ENCODE measurements at places on chromosomes 3 and 15.
A peak's percentile ranks its signal among the peaks of the same experiment; 100 is the strongest.

DNA sequence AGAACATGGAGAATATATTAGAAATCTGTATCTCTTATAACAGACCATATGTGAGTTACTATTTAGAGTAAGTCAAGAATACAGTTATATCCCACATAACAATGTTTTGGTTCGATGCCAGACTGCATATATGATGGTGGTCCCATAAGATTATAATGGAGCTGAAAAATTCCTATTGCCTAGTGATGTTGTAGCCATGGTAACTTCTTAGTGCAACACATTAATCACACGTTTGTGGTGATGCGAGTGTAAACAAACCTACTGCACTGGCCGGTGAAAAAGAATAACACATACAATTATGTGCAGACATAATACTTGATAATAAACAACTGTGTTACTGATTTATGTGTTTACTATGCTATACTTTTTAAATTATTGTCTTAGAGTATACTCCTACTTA, 69.8 kb upstream of the MNS1 start:
- no peak for DNase-seq

- no peak for DNase-seq
Measured at GRCh38 chr3:64240396-64240795, 15.1 kb upstream of the PRICKLE2 start.

DNA sequence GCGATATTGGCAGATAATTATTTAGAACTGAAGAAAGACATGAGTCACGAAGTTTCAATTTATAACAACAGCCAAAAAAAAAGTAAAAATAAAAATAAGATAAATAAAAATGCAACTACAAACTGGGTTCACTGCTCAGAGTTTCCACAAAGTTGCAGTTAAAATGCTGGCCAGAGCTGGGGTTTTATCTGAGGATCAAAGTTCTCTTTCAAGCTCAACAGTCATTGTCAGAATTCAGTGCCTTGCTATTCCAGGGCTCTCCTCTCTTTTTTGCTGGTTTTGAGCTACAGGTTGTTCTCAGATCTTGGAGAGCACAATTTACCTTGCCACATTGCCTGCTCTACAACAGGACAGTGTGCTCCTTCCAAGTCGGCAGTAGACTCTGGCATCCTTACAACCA, 60.1 kb downstream of the PYDC2 start:
- no peak for DNase-seq

DNA sequence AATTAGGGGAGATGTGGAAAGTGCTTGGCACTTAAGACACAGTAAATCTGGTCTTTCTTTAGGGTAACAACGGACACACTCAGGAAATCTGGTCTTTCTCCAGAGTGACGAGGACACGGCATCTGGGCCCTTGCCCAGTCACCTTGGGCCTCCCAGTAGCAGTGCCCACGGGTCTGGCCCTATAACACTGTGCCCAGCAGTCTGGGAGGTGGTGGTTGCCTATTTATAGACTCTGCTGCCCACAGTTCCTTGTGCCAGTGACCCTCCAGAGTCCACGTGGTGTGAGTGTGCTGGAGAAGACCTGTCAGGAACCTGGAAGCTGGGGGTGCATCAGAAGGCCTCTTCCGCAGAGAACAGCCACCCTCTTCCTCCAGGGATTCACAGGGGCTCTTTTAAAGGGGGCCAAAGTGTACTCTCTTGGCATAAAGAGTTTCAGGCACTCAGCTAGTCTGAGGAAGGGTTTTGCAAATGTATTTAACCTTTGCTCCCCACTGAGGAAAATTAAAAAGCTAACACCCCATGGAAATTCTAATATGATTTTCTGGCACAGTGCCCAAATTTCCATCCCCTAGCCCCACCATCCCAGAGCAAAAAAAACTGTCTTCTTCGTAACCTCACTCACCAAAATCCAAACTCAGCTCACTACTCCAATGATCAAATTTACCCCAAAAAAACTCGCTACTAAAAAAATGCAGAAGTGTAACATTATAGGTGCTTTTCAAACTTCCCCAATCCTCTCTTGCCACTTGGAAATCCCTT, 15.4 kb downstream of the WNT5A start:
- DNase-seq, result no peak

DNA sequence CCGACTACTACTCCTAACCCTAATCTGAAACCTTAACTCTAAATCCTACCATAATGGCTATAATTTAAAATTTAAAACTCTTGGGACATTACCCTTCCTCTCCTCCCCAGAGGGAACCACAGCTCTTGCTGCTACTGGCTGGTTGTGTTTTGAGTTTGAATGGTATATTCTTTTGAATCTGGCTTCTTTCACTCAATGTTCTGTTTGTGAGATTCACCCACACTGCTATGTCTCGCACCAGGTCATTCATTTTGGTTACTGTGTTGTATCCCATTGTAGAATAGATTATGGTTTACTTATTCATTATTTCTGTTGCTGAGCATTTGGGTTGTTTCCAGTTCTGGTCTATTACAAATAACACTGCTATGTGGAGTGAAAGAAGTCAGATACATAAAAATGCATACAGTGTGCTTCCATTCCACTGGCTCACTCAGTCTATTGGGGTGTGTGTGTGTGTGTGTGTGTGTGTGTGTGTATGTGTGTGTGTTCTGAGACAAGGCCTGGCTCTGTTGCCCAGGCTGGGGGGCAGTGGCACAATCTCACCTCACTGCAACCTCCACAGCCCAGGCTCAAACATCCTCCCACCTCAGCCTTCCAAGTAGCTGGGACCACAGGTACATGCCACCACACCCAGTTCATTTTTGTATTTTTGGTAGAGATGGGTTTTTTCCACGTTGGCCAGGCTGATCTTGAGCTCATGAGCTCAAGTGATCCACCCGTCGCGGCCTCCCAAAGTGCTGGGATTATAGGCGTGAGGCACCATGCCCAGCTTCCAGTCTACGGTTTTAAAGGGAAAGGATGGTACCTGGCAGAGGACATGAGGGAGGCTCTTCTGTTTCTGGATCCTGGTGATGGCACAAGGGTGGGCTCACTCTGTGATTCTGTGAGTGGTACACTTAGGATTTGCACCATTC, 19.2 kb upstream of the SYNM start:
- no peak for DNase-seq

DNA sequence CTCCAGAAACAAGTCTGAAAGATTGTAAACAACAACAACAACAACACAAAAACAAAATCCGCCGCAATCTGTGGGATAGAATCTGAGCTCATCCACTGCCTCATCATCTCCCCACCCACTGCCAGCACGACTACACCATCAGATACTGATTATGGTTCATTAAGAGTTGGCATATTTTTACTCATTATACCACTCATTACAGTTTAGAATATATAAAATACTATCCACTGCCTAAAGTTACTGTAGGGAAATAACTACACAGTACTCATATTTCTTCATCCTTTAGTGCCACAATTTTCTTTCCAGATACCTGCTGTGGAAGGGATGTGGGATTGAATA, 152.5 kb upstream of the PEX5L start:
- no peak for DNase-seq

GRCh38 chr3:197001972-197002700, 27.5 kb downstream of the MELTF start:
- no peak for DNase-seq

DNA sequence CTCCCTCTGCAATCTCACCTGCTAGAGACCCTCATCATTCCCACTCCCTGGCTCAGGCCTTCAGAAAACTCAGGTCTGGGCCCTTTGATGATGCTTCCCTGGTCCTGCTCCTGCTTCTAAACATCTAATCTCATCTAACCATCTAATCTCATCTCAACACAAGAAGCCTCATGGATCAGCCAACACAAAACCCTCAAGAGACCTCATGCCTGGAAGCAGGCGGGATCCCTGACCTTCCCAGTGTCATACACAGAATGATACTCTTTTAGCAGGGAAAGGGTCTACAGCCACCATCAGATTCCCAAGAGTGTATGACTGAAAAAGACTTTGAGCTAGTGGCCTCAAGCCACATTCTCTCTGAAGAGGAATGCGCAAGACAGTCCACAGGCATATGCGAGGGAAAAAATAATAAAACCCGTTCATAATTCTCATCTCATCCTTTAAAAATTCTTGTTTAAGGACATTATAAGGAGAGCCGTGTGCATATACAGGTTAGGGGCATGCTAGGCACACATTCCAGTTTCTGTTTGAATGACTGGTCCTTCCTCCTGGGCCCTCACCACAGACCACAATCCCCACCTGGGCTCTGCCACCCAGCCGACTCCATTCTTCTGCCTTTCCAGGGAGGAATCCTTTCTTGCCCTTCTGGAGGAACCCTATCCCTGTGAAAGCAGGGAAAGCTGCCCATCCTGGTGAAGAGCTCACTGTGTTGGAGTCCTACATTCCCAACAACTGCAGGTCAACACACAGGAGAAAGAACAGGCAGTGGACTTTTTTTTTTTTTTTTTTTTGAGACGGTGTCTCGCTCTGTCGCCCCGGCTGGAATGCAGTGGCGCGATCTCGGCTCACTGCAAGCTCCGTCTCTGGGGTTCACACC, 2.2 kb downstream of the ZXDC start:
- no peak for DNase-seq

DNA sequence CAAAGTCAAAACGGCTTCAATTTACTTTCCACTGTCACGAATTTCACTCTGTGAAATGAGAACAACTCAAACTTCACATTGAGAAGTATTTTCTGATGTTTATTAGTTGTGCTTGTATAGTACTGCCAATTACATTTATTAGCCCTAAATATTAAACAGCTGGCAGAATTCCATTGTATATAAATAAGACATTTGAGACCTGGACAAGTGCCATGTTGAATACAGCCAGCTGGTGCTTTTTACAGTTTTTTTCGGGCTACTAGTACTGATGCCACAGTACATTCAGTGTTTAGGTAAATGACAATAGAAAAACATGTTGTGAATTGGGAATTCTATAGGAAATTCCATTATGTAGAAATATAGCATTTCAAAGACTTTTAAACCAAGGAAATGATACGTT, 79.0 kb downstream of the EPHA3 start:
- DNase-seq, result peak; percentile 69

- no peak for DNase-seq
Measured at GRCh38 chr3:181358562-181358961, 353.2 kb upstream of the SOX2 start.

DNA sequence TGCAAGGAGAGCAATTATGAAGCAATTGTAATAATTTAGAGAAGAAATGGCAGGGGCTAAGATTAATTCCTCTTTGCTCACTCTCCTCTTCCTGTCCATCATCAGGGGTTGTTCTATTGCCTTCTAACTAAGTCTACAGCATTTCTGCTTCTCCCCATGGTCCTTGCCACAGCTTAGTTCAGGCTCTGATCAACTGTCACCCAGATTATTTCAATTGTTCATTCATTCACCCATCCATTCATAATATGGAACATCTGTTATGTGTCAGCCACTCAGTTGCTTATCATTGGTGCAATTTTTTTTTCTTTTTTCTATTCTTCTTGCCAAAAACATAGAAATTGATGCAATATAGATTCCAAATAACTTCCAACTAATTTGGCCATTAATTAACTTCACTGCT, 93.2 kb downstream of the CD47 start:
- DNase-seq, result no peak

DNA sequence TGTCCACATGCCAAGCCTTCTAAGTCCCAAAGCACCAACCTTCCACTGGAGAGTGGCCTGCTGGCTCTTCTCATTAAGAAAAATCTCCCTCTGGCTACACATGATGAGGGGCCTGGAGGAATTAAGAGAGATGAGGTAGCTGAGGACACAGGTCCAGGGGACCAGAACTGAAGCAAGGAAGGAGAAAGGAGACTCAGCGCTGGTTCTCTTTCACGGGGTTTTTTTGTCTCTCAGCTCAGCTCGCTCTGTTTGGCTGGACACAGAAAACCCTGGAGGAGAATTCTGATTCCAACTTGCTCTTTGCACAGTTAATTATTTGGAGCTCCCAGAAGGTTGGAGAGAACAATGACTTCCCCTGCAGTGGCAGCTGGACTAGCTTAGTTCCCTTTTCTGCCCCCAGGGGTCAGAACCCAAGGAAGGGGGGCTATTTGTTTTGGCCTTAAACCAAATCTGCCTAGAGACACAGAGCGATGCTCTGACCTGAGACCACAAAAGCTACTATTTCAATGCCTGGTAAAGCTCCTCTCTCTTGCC, 507.6 kb downstream of the FHIT start:
- DNase-seq, result no peak

GRCh38 chr15:58985443-58985842, 2.0 kb upstream of the RNF111 start:
- no peak for DNase-seq

DNA sequence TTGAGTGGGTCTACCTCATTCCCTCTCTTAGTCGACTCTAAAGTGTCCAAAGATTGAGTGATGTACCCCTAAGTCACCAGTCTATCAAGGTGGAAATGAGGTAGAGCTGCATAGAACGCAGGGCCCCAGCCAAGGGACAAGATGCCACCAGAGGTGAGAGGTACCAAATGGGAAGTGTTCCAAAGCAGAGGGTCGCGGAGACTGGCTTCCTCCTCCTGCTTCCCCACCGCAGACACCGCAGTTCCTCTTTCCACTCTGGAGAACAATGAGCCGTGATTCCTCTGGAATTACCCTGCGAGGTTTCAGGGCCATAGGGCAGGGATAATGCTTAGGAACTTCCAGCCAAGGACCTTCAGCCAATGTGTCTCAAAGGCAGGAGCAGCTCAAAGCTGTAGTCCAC, 55.8 kb downstream of the DAPK2 start:
- no peak for DNase-seq

DNA sequence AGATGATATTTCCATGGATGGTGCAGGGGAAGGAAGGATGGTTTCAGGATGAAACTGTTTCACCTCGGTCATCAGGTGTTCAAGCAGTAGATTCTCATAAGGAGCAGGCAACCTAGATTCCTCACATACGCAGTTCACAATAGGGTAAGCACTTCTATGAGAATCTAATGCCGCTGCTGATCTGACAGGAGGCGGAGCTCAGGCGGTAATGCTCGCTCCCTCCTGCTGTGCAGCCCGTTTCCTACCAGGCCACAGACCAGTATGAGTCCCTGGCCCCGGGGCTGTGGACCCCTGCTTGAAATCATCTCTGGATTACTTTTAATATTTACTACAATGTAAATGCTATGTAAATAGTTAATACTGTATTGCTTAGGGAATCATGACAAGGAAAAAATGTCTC, 241.8 kb downstream of the ROBO2 start:
- no peak for DNase-seq

GRCh38 chr3:66355394-66355793, 134.6 kb downstream of the SLC25A26 start:
- no peak for DNase-seq

- DNase-seq, result no peak
Measured at GRCh38 chr15:95371664-95372063, 958.8 kb upstream of the NR2F2 start.

- DNase-seq, result no peak
Measured at GRCh38 chr15:60745469-60746061, 266.6 kb upstream of the ICE2 start.

DNA sequence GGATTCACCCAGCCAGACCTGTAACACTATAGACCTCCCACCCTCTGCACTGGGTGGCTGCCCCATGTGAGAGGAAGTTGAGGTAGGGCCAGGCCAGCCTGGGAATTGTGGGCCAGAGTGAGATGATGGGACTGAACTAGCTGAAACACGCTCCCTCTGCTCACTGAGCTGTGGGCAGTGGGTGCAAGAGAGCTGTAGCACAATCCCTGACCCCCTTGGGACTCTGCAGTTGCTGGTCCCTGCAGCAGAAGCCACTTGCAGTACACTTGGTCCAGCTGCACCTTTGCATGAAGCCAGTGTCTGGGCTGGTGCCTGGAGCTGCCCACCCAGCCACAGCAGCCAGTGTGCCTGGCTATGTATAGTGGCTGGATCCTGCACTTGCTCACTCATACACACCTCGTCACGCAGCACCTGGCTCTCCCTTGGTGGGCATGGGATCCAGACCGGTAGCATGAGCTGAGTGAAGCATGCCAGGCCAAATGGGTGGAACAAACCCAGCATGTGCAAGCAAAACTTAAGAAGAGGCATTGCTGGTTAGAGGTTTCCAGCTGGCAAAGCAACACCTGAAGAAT, 805.7 kb upstream of the GBE1 start:
- no peak for DNase-seq

GRCh38 chr3:179036226-179036625, 35.4 kb downstream of the ZMAT3 start:
- no peak for DNase-seq
